ENCODE measurements at places on chromosomes 7 and 10.

DNA sequence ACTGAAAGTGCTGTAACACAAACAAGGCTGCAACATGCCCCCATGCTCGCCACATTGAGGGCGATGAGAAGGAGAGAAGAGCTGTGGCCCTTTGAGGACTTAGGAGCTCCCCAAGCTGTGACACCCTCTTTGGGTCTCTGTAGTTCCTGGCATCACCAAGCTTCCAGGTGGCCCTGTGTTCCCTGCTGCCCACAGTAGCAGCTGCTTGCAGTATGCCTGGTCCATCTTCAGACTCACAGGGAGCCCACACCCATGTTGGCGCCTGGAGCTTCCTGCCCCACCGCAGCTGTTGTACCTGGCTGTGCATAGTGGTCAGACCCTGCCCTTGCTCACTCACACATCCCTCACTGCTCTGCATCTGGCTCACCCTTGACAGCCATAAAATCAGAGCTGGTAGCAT lies 401.2 kb upstream of the NRG3 start:
- DNase-seq, result no peak

- DNase-seq, result no peak
Measured at GRCh38 chr7:18721429-18721828, 225.9 kb downstream of the HDAC9 start.

GRCh38 chr10:24574578-24575155 lies 149.0 kb downstream of the ARHGAP21 start:
- no peak for DNase-seq

- no peak for DNase-seq
Measured at GRCh38 chr7:33650828-33651227, 254.5 kb upstream of the BMPER start.

DNA sequence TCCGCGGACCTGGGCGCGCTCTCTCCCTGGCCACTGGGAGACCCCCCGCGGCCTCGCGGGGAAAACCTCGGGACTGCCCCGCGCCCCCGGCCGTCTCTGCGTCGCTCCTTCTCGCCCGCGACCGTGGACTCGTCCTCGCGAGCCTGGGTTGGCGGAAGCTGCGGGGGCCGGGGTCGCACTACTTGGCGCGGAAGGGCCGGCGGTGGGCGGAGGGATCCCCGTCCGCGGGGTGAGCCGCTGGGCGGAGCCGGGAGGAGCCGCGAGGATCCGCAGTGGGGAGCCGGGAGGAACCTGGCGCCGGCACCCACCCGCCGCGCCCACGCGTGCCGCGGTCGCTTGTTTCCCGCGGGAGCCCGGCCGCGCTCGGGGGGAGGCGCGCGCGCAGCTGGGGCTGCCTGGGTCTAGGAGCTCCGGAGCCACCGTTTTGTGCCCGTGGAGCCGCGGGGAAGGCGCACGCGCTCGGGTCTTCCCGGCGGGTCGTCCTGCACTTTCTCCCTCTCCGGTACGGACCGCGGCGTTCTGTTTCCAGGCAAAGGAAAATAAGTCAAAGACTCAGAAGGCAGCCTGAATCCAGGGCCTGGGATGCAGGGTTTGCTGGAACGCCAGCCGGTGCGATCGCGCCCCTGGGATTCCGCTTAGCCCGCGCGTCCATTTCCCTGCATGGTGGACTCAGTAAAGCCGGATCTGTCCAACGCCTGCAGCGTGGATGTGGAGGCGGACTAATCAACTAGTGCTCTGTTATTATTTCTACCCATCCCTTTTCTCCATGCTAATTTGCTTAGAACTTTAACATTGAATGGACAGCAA lies 28.7 kb upstream of the KMT2C start:
- DNase-seq, result peak; percentile 90

DNA sequence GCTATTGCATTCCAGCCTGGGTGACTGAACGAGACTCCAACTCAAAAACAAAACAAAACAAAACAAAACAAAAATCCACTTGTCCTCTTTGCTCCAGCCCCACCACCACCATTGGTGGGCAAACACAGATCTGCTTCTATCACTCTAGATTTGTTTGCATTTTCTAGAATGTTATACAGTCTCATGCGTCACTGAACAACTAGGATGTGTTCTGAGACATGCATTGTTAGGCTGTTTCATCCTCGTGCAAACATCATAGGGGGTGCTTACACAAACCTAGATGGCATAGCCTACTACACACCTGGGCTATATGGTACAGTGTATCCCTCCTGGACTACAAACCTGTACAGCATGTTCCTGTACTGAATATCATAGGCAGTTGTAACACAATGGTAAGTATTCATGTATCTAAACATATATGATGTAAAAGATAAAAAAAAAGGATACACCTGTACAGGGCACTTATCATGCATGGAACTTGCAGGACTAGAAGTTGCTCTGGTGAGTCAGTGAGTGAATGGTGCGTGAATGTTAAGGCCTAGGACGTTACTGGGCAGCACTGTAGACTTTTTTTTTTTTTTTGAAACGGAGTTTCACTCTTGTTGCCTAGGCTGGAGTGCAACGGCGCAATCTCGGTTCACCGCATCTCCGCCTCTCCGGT lies 45.3 kb downstream of the BTBD16 start:
- no peak for DNase-seq

DNA sequence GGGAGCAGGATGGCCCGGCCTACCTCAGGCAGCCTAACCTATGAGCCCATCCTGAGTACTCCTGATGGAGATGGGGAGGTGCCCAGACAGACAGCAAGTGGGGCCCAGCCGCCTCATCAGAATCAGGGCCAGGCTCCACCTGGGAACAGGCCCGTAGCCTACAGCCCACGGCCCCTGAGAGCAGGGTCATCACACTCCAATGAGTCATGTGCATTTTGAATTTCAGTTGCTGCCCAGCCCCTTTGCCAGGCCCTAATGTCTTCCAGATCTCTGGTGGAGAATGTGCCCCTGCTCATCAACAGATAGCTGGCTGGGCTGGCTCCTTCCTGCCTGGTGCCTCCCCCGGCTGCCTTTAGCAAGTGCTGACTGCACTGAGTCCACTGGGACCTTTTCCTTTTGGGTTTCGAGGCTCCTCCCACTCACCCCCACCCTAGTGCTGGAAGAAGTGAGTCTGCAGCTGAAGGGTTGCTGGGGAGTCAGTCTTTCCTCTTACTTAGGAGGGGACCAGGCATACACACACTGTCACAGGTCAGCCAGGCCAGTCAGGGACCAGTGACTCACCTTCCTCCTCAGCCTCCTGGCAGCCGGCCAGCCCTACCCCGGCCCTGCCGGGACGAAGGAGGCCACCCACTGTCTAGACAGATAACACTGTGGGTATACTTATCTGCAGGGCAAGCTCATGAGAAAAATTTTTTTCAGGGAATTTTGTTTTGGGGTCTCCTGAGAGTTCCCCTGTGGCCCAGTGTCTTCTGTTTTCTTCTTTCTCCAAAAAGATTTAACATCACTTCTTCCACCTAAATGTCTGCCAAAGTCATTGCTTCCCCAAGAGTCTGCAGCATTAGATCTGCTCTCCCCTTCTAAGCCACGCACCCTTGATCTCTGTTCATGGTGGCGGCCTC lies 9.1 kb upstream of the ASIC3 start:
- peak; percentile 89 for DNase-seq

DNA sequence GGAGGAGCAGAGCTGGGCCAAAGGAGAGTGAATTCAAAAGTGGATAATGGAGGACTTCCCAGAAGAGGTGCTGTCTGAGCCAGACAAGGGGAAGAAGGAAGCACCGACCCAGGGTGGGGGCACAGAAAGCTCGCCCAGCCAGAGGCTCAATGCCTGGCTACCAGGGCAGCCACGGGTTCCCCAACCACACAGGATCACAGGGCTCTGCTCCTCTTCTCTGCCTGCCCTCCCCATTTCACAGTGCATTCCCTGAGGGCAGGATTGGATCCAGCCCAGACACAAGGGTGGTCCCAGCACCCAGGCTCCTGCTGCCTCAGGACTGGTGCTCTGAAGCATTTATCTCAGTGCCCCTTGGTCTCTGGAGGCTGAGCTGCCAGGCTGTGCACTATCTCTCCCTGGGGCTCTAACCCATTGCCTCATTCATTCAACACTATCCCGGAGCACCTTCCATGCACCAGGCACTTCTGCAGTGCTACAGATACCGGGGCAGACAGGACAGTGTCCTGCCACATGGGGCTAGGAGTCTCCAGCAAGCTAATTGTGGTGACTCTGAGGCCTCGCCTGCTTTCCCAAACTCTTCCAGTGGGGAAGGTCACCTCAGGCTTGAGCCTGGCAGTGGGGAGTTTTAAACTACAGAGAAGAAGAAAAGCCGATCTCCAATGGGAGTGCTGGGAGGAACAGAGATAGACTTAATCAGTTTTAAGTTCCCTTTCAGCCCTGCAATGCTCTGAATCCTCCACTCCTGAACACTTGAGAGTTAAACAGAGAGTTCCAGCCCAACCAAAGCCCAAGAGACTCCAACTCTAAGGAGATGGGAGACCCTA lies 201.8 kb upstream of the ZMIZ1 start:
- no peak for DNase-seq

DNA sequence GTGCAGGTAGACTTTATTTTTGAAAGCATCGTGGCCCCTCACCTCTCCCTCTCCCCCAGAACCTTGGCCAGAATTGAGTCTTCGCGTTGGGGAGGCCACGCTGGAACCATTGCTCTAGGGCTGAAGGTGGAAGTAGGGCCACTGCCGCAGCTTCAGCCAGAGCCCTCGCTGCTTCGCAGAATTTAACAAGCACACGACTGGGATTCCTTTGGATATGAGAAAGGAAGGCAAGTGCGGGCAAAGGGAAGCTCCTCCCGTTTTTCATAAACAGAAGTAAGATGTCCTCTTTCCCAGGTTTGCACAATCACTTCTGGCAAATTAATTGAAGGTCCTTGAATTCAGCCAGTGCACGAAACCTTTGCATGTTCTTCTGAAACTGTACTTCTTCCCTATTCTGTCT lies 168.1 kb downstream of the CCDC3 start:
- no peak for DNase-seq

DNA sequence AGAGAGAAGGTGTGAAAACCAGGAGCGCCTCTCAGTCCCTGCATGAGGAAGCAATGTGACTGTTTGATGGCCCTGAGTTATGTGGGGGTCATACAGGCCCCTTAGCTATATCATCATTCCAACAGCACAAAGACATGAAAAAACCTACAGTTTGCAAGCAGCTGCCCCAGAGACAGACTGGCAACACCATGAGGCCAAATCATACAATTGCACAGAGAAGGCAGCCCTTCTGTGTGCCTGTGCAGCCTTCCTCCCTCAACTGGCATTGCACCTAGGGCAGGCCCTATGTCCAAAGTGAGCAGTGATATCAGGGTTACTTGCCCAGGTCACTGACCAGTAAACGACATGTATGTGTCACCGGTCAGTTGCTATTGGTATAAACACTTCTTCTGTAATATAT lies 41.6 kb downstream of the GPRIN2 start:
- DNase-seq, result no peak

DNA sequence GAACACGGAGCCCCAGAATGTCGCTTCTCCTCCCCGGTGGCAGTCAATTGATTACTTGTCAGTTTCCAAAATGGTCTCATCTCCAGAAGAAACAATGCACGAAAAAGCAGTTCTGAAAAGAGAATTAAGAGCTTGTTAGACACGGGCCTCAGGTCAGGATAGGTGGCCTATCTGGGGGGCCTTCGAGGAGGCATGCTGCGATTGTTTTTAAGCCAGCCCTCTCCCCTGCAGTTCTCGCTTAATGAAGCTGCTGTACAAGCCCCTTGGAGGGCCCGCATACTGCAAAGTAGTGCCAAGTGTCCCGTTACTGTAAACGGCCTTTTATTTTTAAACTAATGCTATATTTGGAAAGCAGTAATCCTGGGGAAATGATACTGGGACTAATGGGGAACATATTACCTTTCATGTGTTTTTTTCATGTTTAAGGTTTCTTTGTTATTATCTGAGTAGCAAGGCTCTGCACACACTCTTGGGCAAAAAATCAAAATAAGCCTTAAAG lies 114.8 kb upstream of the TCF7L2 start:
- DNase-seq, result no peak

DNA sequence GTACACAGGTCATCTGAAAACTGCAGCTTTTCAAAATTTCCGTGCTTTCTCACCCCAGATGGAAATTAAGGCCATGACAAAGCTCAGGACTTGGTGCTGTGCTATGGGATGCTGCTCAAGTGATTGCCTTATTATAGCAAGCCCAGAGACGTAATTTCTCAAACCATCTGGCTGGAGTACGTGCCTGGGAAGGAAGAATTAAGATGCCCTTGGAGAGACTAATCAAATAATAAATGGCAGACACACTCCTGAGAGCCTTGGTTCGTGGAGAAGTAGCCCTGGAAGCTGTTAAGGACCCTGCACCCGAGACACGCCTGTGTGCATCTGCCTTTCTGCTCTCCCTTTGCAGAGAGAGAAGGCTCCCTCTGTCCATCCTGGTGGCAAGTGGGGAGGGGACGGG lies 38.3 kb upstream of the PRLHR start:
- DNase-seq, result no peak

DNA sequence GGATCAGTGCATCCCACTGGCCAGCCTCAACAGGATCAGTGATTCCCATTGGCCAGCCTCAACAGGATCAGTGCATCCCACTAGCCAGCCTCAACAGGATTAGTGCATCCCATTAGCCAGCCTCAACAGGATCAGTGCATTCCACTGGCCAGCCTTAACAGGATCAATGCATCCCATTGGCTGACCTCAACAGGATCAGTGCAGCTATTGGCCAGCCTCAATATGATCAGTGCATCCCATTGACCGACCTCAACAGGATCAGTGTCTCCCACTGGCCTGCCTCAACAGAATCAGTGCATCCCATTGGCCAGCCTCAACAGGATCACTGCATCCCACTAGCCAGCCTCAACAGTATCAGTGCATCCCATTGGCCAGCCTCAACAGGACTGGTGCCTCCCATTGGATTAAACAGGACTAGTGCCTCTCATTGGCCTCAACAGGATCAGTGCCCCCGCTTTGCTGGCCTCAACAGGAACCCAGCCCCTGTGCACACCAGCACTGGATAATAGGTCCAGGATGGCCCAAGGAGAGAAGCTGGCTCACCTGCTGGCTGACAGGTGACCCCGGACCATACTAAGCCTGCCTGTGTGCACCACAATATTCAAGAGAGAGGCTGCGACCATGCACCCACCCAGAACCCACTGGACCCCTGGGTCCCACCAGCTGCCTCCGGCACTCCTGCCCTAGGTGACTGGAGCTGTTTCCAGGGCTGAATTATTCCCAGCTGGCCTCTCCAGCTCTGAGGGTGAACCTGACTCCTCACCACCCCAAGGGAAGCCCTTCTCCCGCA lies 59.9 kb downstream of the PDGFA start:
- DNase-seq, result no peak

GRCh38 chr7:98654524-98655272 lies 37.6 kb downstream of the NPTX2 start:
- DNase-seq, result no peak

All from activated CD8-positive, alpha-beta memory T cell treated with anti-CD3 and anti-CD28 coated beads, Interleukin-2, amount 50 U/mL, for 48 hours (primary cell).